ENCODE measurements at places on chromosomes 1 and 21.

- DNase-seq: no peak
Observed at GRCh38 chr21:36624105-36624504, 74.8 kb upstream of the SIM2 start.

- DNase-seq: no peak
Observed at GRCh38 chr1:207883660-207884250, 27.2 kb downstream of the CD34 start.

- no peak for DNase-seq
Observed at GRCh38 chr1:214492401-214493075, 58.9 kb downstream of the PTPN14 start.

DNA sequence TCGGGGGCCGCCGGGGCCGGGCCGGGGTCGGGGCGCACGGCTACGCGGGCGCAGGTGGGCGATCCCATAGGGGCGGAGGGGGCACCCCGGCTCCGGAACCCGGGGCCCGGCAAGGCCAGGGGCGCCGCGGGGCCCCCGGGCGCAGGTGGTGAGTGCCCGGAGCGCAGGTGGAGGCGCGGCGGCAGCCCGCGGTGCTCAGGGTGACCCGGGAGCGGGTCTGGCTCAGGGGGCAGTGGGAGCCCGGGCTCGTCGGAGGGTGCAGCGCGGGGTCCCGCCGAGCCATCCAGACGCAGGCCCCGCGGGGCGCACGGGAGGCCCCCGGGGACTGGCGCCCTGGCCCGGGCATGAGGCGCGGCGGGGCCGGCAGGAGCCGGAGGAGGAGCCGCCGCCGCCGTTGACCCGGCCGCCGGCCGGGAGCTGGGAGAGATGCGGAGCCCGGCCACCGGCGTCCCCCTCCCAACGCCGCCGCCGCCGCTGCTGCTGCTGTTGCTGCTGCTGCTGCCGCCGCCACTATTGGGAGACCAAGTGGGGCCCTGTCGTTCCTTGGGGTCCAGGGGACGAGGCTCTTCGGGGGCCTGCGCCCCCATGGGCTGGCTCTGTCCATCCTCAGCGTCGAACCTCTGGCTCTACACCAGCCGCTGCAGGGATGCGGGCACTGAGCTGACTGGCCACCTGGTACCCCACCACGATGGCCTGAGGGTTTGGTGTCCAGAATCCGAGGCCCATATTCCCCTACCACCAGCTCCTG lies 489 bp downstream of the CELSR2 start:
- DNase-seq: no peak

DNA sequence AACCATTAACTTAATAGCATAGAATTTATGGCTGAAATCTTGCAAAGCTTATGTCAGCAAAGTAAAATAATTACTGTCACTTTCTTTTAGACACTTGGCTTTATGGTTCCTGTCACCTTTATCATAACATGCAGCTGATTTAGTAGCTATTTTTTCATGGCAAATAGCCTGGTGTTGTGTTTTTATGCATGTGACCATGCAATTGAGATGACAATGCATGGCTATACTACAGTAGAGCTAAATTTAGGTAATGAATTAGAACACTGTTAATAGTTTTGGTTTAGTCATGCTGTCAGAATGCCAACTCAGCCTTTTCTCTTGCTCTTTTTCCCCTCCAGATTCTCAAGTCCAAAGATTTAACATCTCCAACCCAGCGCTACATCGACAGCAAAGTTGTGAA lies 88.6 kb downstream of the TGFB2 start:
- no peak for DNase-seq

Data from activated CD8-positive, alpha-beta memory T cell treated with anti-CD3 and anti-CD28 coated beads for 4 hours (primary cell).